ENCODE measurements at places on chromosomes 4 and X. TPM values are rescaled to one million over a fixed set of nuclear protein-coding genes. Genes with fewer than 3 reads are reported as not detected.

DNA sequence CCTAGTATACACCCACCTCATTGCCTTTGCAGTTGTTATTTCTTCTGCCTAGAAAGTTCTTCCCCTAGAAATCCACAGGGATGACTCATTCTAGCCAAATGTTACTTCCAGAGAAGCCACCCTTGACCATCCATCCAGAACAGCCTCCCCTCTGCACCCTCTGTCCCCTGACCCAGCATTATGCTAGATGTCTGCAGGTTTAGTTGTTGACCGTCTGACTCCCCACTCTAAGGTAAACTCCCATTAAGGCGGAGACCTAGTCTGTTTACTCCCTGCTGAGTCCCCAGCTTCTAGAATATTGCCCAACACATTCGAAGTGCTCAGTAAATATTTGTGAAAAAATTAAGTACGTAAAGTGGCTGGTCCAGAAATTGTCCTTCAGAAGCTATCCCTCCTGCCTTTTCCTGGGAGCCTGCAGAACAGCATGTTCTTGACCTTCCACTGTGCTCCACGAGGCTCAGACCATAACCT lies 11.0 kb downstream of the SRD5A3 start:
- H3K36me3 ChIP-seq = no peaks in the 10 kb centered on the region
- no peak overlapping the region for H3K27ac ChIP-seq
- no peak for ATAC-seq
- H3K4me1 ChIP-seq = peaks cover 5% of the 10 kb centered on the region

DNA sequence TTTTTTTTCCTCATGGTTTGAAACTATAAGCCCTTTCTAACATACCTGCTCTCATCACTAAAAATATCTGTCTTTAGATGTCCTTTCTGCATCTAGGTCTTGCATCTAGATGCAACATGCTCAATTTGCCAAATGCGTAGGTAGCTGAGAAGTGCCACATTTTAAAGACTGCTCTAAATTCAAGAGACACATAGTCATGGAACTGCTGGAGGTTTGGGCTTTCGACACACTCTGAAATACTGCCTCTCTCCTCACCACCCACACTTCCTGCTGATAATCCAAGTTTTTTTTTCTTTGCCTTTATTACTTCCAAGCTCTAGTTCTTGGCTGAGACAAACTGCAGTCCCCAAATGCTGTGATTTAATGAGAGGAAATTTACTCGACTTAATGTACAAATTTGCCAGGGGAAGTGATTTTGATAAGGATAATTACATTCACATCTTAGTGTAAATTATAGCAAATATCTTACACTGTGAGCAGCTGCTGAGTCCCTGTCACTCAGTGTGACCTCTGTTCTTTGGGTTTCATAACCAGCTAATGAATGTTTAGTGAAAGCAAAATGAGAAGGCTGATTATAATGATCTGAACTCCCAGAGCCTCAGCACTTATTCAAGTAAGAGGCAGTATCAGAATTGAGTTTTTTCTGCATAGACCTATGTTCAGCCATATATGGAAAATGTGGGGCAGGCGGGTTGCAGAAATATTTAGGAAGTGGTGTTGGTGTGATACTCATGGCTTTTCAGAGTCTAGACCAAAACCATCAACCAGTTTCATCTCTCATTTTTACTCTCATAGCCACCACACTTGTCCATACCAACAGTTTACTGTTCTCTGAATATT lies 31.3 kb downstream of the DRD5 start:
- no peak overlapping the region for H3K4me3 ChIP-seq
- ATAC-seq = peak; percentile 75
- H3K27ac ChIP-seq = no peak overlapping the region
- peaks cover 26% of the 10 kb centered on the region for H3K27me3 ChIP-seq
- H3K36me3 ChIP-seq = no peaks in the 10 kb centered on the region

- no peak for ATAC-seq
- H3K4me1 ChIP-seq = no peaks in the 10 kb centered on the region
- no peak overlapping the region for H3K27ac ChIP-seq
- no peaks in the 10 kb centered on the region for H3K36me3 ChIP-seq
Measured at GRCh38 chrX:17081968-17082367, 135.5 kb downstream of the REPS2 start.

- H3K27ac ChIP-seq = no peak overlapping the region
- no peaks in the 10 kb centered on the region for H3K36me3 ChIP-seq
- peaks cover 3% of the 10 kb centered on the region for H3K27me3 ChIP-seq
- no peak overlapping the region for H3K4me3 ChIP-seq
- H3K4me1 ChIP-seq = no peaks in the 10 kb centered on the region
- no peak for ATAC-seq
Measured at GRCh38 chrX:153444333-153445011, 1.4 kb downstream of the TREX2 start.

DNA sequence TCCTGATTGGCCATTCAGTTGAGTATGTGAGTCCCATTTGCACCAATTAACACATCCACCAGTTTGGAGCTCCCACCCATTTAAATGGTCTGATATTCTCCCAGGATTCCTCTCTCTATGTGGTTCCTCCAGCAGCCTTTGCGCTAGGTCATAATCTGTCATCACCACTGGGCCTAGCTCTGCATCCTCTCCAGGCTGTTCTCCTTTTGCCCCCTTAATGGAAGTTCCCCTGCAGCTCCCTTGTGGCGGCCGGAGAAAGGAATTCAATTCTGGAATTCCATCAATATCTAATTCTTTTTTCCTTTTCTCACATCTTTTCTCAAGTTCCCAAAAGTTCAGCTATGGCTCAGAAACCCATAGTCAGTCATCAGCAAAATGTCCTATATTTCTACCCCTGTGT lies 2184.4 kb upstream of the AGA start:
- H3K4me3 ChIP-seq = no peak overlapping the region
- H3K4me1 ChIP-seq = no peaks in the 10 kb centered on the region
- H3K27ac ChIP-seq = no peak overlapping the region

SSX1 gene
- total RNA-seq = not detected

GRCh38 chr4:174457468-174457867 lies 64.8 kb downstream of the HPGD start:
- no peak overlapping the region for H3K27ac ChIP-seq
- H3K4me1 ChIP-seq = no peaks in the 10 kb centered on the region
- H3K27me3 ChIP-seq = no peaks in the 10 kb centered on the region
- H3K4me3 ChIP-seq = no peak overlapping the region
- H3K36me3 ChIP-seq = no peaks in the 10 kb centered on the region

DNA sequence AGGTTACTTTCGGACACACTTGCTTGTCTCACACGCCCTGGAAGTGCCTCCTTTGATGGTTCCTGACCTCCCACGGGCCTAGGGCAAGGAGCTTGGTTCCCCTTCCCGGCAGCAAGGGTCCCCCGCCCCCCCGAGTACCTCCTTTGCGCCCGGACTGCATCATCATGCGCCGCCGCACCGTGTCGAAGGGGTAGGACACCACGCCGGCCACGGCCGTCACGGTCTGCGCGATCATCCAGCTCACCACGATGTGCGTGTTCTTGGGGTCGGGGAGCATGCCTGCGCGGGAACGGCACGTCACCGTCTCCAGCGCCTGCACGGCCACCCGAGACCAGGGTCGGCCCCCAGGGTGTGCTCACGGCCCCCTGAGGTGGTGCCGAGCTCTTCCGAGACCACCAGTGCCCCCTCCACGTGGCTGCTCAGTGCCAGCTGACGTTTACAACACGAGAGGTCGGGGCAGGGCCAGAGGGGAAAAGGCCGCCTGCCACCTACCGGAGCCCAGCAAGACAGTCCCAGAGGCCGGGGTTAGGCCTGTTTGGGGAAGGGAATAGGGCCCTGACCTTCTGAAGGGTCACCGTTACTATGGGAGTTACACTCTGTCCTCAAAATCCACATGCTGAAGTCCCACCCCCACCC lies 4.7 kb downstream of the SLC25A6 start:
- peaks cover 10% of the 10 kb centered on the region for H3K4me1 ChIP-seq
- no peaks in the 10 kb centered on the region for H3K27me3 ChIP-seq
- ATAC-seq = no peak
- H3K36me3 ChIP-seq = peaks cover 89% of the 10 kb centered on the region

DNA sequence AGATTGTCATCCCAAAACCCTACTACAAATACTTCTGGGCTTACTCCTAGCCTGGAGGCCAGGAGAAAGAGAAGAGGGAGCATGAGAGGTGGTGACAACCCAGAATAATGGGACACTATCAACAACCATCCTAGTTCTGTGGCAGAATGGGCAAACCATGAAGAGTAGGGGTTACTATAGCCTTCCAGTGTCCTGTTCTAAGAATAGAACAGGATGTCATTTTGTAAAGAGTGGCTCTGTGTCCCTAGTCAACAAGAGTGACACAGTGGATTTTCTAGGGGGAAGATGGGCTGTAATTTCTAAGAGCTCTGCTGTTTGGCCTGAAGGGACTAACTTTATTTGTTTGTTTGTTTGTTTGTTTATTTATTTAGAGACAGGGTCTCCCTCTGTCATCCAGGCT lies 136.0 kb downstream of the PLS3 start:
- no peak overlapping the region for H3K4me3 ChIP-seq
- no peaks in the 10 kb centered on the region for H3K27me3 ChIP-seq
- H3K27ac ChIP-seq = no peak overlapping the region
- H3K36me3 ChIP-seq = no peaks in the 10 kb centered on the region
- no peak for ATAC-seq

DCUN1D4 gene
- total RNA-seq = 28.8 TPM

- peak overlapping the region; percentile 97 for H3K27ac ChIP-seq
- no peak for ATAC-seq
- H3K4me3 ChIP-seq = peak overlapping the region; percentile 95
- H3K4me1 ChIP-seq = peaks cover 29% of the 10 kb centered on the region
- H3K36me3 ChIP-seq = peaks cover 46% of the 10 kb centered on the region
Measured at GRCh38 chr4:7971159-7971631, 31.5 kb upstream of the AFAP1 start.

DNA sequence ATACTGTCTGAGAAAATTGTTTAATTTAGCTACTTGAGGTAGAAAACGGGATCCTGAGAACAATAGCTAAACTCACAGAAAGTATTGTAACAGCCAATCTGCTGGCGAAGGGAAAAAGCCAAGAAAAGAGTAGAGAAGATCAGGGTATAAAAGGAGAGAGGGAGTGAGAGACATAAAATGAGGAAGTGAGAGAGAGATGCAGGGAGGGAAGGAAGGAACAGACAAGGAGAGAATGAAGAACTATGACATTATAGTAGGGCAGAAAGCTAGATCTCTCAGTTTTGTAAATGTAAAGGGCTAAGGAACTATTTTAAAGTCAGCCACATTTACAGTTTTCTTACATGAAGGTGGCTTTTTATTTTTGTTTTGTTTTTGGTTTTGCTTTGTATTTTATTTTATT lies 1.6 kb upstream of the GIMD1 start:
- H3K4me1 ChIP-seq = no peaks in the 10 kb centered on the region
- H3K27ac ChIP-seq = no peak overlapping the region
- no peak overlapping the region for H3K4me3 ChIP-seq
- H3K27me3 ChIP-seq = peaks cover 23% of the 10 kb centered on the region
- no peaks in the 10 kb centered on the region for H3K36me3 ChIP-seq

DNA sequence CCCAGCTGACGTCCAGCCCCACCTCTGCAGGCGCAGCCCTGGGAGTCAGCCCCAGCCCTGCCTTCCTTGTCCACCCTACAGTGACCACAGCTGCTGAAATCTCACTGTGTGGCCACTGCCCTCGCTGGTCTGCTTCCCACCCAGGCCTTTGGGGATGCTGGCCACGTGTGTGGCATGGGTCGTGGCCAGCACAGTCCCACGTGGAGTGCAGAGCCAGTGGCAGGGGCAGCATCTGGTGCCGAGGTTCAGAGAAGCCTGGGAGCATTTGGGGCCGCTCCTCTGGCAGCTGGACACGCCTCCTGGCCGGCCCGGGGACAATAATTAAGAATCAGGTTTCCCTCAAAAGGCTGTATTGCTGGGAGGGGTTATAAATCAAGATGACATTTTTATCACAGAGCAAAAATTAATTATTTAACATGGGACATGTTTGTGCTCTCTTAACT lies 92.1 kb downstream of the HMX1 start:
- H3K4me3 ChIP-seq = no peak overlapping the region
- no peaks in the 10 kb centered on the region for H3K36me3 ChIP-seq
- H3K27ac ChIP-seq = no peak overlapping the region
- ATAC-seq = no peak
- no peaks in the 10 kb centered on the region for H3K4me1 ChIP-seq
- H3K27me3 ChIP-seq = no peaks in the 10 kb centered on the region

- H3K27me3 ChIP-seq = no peaks in the 10 kb centered on the region
- no peak overlapping the region for H3K4me3 ChIP-seq
- no peaks in the 10 kb centered on the region for H3K4me1 ChIP-seq
- no peak for ATAC-seq
- H3K36me3 ChIP-seq = no peaks in the 10 kb centered on the region
- no peak overlapping the region for H3K27ac ChIP-seq
Measured at GRCh38 chrX:78693012-78693411, 33.9 kb upstream of the RTL3 start.

DNA sequence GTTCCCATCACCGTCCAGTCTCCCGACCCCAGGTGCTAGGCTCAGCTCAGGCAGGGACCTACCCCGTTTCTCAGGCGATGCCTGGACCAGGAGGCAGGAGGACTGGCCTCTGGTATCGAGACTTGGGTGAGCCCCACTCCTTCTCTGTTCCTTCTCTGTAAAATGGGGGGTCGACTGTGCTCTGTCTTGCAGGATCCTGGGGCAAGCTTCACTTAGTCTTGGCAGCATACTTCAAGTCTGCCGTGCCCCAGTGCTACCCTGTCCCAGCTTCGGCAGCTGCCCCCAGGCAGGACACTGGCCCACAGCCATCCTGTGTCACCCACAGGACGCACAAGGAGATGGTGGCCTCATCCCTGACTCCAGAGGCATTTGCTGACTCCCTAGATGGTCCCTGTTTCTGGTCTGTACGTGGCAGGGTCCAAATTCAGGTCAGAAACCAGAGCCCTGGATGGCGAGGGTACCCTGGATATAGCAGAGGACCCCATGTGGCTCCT lies 7.0 kb upstream of the HAUS7 start:
- no peaks in the 10 kb centered on the region for H3K27me3 ChIP-seq
- H3K27ac ChIP-seq = no peak overlapping the region
- H3K36me3 ChIP-seq = no peaks in the 10 kb centered on the region

CENPVL1 gene
- total RNA-seq = not detected

DNA sequence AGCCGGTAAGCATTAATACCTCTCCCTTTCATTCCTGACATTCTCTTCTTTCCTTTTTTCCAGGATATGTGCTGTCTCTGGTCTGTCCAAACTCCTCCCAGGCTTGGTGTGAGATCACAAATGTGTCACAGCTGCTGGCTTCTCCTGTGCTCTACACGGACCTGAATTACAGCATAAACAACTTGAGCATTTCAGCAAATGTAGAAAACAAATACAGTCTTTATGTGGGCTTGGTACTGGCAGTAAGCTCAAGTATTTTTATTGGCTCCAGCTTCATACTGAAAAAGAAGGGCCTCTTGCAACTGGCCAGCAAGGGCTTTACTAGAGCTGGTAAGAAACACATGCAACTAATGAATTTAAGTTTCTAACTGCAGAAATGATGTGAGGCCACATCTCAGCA lies 8.4 kb downstream of the NIPAL1 start:
- no peak for ATAC-seq
- no peak overlapping the region for H3K27ac ChIP-seq
- H3K4me1 ChIP-seq = peaks cover 29% of the 10 kb centered on the region
- H3K36me3 ChIP-seq = no peaks in the 10 kb centered on the region

GRCh38 chrX:40936827-40937226 lies 148.4 kb upstream of the USP9X start:
- H3K4me3 ChIP-seq = no peak overlapping the region
- H3K36me3 ChIP-seq = peaks cover 5% of the 10 kb centered on the region
- no peak for ATAC-seq
- no peaks in the 10 kb centered on the region for H3K27me3 ChIP-seq
- H3K4me1 ChIP-seq = peaks cover 5% of the 10 kb centered on the region

Data from activated T-helper 17 cell treated with anti-CD3 and anti-CD28 coated beads, Interleukin-2, amount 50 U/mL, for 72 hours (primary cell).